Suppressor macrophage treated with lipopolysaccharide for 1 hour (primary cell): ENCODE measurements at places on chromosomes 5 and 9.
A peak's percentile ranks its signal among the peaks of the same experiment; 100 is the strongest.

DNA sequence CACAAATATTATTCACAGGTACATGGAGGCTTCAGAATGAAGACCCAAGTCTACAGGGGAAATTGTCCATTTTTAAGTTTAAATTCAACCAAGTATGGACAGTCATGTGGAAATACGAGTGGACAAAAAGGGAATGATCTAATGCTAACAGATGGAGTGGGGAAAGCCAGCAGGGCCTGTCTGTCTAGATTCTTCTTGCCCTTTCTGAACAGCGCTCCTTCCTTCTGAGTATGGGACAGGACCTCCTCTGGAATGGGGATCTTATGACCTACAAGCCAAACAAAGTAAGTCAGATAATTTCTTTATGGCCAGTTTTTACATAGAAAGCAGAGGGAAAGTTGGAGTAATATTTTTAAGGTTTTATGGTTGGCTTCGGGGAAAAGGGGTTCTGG, 119.8 kb upstream of the NEK6 start:
- DNase-seq: no peak

DNA sequence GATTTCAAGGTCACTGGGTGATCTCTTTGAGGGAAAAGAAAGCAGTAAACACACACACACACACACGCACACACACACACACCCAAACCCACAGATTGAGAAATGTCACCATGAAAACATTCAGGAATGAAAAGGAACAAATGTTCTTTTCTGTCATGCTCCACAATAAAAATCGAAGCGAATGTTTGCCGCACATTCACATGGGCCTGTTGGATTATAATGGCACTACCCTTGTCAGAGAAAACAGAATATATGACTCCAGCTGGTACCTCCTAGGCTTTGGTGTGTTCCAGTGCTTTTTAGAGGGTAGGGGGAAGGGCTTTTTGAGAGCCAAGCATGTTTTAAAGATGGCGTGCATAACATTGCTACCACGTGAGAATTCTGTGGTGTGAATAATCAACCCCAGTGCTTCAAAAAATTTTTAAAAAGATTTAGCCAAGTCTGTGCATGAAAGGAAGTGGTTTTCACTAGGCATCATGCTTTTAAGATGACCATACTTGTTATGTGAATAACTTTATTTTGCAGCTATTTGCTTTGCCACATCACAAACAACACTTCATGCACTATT, 120.8 kb upstream of the ZNF608 start:
- DNase-seq: no peak

- DNase-seq: peak; percentile 33
Observed at GRCh38 chr5:78972654-78973428, 12.3 kb downstream of the ARSB start.

DNA sequence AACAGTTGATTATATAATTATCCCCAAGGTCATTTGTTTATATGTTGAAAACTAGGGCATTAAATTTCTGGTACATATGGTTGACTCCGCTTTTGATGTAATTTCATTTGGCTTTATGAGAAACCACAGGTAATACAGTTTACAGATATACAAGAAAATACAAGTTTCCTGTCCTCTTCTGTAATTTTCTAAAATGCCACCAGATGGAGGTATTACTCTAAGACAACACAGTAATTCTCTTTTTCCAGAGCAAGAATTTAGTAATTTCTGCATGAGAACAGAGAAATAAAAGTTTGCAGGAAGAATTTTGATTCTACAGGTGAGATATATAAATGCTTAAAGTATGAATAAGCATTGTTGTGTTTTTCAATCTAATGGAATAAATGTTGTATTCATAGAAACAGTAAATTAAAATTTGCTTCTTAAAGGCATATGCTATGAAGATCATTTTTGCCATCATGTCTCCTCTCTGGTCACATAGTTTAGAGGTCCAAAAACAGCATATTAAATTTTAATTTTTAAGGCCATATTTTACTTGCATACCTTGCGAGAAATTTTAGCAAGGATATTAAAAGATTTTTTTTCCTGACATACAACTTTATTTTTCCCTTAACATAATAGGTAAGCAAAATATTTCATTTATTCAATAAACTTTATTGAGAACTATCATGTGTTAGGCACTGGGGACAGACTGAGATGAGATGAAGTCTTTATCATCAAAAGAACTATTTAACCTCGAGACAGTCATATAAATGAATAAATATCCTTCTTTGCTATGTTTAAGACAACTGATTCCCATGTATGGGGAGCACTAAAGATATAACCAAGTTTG, 22.7 kb downstream of the CHD1 start:
- peak; percentile 73 for DNase-seq

DNA sequence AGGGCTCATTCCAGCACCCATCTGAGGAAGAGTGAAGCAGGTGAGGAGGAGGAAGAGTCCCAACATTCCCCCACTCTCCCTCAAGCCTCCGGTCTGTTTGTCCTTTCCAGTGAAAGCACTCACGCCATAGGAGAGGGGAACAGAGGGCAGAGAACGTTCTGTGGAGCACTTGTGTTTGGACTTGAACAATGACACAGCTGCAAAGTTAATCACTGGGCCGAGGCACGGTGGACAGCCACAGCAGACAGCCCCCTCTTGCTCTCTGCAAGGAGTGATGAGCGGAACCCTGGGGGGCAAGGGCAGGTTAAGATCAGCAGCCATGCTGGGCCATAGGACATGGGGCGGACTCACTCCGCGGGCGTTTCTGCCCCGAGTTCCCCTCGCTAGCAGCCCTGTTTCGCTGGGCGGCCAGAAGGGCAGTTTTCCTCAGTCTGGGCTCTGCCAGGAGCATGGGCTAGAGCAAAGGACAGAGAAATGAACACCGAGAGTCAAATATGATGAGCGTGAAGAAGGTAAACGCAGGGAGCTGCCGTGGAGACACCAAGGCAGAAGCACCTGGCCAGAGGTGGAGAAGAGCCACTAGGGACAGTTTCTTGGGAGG, 185.7 kb downstream of the GAPVD1 start:
- DNase-seq: no peak

GRCh38 chr5:148740966-148741742, 85.3 kb upstream of the ADRB2 start:
- peak; percentile 78 for DNase-seq

DNA sequence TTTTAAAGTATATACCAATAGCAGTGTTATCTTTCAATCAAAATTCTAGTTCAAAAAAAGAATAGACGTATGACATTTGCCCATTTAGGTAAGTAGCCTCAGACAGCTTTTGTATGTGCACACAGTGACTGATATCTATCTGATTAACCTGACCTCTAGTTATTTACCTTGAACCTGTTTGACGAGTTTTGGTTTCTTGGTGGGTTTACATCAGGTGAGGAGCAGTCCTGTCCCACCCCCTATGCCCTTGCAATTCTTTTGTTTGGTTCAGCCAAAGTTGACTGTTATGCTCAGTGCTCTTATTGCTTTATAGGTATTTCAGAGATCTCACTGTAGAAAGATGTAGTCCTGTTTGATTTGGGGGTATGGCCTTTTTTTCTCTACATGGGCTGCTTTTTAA, 147.2 kb downstream of the ISOC1 start:
- DNase-seq: no peak

GRCh38 chr5:134851307-134851923, 5.6 kb downstream of the C5orf24 start:
- DNase-seq: peak; percentile 58

GRCh38 chr9:129009584-129010141, 18.5 kb downstream of the SH3GLB2 start:
- DNase-seq: no peak

DNA sequence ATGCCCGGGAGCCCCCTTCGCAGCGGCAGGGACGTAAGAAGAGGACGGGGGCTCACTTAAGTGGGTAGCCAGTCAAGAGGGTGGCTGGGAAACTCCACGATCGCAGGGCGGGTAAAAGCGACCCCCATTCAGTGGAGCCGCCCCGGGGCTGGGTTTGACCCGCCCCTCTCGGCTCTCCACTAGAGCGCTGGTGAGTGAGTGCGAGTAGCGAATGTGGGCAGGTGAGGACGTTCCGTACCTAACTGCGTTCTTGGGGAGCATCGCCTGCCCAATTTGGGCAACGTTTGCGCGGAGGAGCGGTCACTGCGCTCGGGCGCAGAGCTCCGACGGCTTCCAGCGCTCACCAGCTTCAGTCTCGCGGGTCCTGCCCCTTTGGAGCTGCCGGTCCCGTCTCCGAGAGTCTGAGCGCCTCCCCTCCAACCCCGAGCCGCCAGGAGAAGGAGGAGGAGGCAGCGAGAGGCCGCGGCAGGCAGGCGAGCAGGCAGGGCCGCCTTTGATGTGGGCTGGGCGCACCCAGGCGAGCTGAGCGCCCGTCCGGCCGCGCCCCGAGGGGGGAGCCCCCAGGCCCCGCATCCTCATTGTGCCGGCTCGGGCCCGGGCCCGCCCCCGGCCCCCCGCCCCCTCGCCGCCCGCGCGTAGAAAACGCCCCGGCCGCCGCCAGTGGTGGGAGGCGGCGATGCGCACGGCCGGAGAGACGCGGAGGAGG, at the start of gene FGF18:
Gene FGF18, plus strand, starts transcription at position 666 of the 706 bp plus-strand sequence. CDS start 553 bp downstream, outside the sequence.
- DNase-seq: peak; percentile 53

- peak; percentile 39 for DNase-seq
Observed at GRCh38 chr9:22044583-22044982, 35.5 kb upstream of the CDKN2B start.

- DNase-seq: no peak
Observed at GRCh38 chr9:130884542-130885483, 11.8 kb downstream of the QRFP start.

DNA sequence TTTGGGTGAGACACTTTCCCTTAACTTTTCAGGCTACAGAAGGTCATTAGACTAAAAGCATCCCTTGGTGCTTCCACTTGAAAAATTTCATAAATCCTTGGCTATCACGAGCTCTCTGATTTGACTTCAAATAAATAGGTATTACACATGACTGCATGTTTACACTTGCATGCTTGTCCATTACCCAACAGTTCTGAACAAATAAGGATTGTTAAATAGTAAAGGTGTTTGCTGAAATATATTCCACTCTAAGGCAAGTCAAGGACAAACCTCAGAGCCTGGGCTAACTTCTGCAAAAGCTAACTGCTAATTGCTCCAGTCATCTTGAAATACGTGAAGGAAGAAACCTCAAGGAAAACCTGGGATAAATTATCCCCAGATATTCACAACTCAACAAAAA, 14.5 kb downstream of the FBXW2 start:
- DNase-seq: no peak

DNA sequence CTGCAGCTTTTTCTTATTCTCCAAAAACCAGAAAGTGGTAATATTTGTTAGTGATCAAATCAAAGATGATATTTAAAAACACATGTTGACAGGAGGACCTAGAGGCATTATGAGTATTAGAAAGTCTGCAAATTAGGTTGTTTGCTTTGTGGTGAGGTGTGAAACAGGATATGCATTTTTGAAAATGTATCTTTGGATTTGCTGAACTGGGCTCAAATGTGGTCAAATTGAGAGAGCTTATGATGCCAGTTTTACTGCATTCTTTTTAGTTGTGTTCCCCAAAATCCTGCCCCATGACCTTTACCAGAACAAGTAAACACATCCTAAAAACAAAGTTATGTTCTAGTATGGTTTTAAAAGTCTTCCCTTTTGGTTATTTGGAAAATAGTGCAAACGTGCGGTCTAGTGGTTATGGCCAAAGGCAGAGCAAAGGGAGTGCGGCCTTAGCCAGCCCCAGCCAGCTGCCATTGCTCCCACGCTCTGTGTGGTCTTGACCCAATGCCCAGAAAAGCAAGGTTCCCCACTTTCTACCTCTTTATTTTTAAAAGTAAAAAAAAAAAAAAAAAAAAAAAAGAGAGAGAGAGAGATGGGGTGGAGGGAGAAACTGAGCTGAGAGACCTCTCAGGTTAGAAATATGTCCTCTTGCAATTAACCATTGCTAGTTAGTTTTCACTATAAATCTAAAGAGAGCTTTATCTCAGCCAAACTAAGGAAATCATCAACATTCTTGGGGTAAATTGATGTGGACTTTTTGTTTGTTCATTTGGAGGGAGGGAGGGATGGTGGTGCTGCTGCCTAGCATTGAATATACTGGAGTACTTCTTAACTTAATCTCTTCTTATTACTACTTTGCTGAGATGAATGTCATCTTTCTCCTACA, 176.6 kb downstream of the ARHGAP26 start:
- no peak for DNase-seq

DNA sequence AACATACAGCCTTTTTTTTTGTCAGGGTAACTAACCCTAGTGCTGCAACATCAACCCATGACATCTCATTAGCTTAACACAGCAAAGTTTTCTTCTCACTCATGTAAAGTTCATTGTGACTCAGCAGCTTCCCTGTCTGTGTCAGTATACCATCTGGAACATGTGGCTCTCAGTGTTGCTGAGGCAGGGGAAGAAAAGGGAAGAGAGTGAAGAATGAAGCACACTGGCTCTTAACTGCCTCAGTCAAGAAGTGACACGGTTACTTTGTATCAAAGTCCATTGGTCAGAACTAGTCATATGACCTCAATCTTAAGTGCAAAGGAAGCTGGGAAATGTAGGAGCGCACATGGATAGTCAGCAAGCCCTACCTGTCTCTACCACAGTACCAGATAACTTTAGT, 185.0 kb upstream of the ELL2 start:
- peak; percentile 85 for DNase-seq

DNA sequence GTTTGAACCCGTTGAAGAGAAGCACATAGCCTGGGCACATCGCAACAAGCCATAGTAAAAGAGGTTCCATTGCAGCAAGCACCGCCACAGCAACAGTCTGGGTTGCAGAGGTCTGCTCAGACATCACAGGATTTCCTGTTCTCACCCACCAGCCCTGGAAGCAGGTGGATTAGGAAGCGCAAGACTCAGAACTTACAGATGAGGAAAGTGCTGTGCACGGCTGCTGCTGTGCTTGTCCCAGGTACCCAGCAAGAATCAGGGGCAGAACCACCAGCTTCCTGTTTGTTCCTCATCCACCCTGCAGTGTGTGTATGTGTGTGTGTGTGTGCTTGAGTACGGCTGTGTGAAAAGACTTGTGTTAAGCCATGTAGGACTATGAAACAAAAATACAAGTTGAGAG, 124.7 kb upstream of the IRX2 start:
- no peak for DNase-seq

DNA sequence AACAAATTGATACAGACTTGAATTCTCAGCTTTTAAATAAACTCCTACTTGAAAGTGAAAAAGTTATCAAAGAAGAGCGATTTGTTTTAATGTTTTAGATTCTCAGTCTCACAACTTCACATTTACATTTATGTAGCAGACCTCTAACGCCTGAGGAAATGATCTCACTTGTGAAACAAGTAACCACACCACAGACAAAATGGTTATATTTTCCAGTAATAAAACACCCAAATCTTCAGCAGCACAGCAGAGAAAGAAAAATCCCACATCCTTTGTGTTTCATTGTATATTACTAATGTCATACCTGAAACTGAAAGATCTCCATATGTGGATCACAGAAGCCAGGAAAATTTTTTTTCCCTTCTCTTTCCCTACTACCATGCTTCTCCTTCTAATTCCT, 29.8 kb upstream of the GZMA start:
- DNase-seq: no peak

GRCh38 chr9:20646656-20647055, 24.4 kb upstream of the MLLT3 start:
- DNase-seq: no peak

- no peak for DNase-seq
Observed at GRCh38 chr5:142366007-142366406, 41.2 kb upstream of the SPRY4 start.
